ENCODE measurements at places on chromosomes 11 and 22.
A peak's percentile ranks its signal among the peaks of the same experiment; 100 is the strongest.

DNA sequence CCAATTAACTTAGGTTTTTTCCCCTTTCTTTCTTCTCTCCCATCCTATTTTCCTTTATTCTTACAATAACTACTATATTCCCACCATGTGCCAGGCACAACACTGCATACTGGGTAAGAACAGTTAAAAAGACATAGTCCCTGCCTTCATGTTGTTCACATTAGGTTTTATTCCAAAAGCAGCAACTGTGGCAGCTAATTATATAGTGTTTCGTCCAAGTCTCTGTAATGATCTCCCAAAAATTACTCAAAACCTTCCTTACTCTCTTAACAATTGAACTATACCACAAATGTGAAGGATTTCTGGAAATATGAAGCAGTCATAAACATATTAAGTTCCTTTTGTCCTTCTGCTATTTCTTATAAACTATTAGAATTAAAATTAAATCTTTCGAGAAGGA is 184.1 kb upstream of the C11orf58 start:
- DNase-seq = no peak

- DNase-seq = no peak
These were observed 151.5 kb upstream of the LMO1 start for GRCh38 chr11:8415195-8415594.

GRCh38 chr11:67082071-67082791 is 25.6 kb downstream of the RHOD start:
- DNase-seq = peak; percentile 25

DNA sequence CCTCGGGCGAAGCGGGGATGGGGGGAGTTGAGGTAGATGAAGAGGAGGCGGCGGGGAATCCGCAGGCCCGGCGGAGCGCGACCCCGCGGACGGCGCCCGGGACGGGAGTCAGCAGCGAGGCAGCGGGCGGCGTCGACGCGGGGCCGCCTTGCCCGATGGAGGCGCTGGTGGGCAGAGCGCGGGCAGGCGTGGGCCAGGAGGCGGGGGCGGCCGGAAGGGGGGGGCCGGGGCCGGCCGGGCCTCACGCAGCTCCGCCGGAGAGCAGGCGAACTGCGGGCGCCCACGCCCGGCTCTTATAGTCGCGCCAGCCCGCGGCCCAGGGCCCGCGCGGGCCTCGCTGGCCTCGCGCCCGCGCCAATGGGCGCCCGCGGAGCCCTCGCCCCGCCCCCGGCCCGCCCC is at the start of gene IGF2:
Gene IGF2, minus strand, starts transcription at position 267 of the 399 bp plus-strand sequence. CDS start 3,866 bp downstream, outside the sequence.
- DNase-seq = no peak

GRCh38 chr11:69841170-69841858 is 22.1 kb upstream of the FGF3 start:
- DNase-seq = no peak

DNA sequence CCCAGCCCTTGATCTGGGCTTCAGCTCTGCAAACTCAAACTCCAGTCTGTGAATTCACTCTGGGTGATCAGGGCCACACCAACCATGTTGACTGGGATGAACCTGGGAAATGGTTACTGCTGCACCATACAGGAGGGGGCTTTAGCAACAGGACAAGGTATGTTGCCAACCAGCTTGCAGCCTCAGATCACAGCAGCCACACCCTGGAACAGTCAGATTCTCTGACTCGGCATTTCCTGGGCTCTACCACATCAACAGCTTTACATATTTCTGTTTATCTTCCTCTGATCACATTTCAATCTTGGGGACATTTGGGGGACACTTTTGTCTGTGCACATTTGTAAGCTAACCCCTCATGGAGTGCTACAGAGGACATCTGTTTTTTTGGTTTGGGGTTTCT is 267.0 kb upstream of the NCAM1 start:
- DNase-seq = no peak

DNA sequence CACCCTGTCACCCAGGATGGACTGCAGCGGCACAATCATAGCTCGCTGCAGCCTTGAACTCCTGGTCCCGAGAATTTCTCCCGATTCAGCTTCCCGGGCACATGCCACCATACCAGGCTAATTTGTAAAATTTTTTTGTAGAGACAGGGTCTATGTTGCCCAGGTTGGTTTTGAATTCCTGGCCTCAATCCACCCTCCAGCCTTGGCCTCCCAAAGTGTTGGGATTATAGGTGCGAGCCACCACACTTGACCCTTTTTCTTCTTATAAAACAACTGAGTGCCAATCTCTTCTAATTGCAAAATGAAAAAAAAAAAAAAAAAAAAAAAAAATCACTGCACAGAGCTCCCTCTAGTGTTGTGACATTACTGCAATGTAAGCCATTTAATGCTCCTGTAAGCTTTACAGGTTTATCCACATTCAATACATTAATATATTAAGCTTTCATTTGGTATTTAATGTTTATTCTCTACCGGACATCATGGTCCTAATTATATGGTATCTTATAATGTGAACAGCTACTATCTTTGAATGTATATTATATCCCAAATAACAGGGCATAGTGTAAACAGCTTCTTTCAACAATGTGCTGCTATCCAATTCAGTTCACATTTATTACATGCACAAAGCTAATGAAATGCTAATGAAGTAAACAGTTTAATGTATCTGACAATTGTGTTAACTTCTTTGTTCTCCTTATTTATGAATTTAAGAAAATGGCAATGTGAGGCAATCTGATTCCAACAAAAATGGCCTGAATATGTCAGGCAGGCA is 44.6 kb downstream of the COPB1 start:
- no peak for DNase-seq

DNA sequence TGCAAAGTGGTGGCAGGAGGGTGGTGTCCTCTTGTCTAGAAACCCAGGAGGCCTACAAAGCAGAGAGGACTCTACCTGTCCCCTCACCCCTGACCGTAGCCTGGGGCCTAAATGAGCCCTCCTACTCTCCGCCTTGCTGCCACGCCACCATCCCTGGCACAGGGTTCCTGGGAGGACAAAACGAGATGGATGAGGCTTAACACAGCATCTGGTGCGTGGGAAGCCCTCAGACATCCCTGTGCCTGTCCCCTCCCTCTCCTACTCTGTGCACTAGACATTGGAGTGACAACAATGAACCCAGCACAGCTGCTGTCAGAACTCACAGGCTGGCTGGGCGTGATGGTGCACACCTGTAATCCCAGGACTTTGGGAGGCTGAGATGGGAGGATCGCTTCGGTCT is 36.4 kb upstream of the DKK3 start:
- DNase-seq = no peak

- DNase-seq = no peak
These were observed 54.5 kb upstream of the MPEG1 start for GRCh38 chr11:59267196-59267595.

All from CD4-positive, alpha-beta T cell treated with Interleukin-17A for 4 hours (primary cell).